ENCODE measurements at places on chromosomes 5 and 9. TPM values are rescaled to one million over a fixed set of nuclear protein-coding genes. Genes with fewer than 3 reads are reported as not detected.

IGIP gene
- 14.5 TPM for total RNA-seq

GRXCR2 gene
- total RNA-seq, result not detected

ACER2 gene
- total RNA-seq, result 26.6 TPM

ADAMTS6 gene
- total RNA-seq, result 3.1 TPM

B4GALT1 gene
- 113 TPM for total RNA-seq

PDCD1LG2 gene
- 4.1 TPM for total RNA-seq

MYMK gene
- total RNA-seq, result not detected

KCNT1 gene
- total RNA-seq, result not detected

PFN3 gene
- not detected for total RNA-seq

TMEM215 gene
- not detected for total RNA-seq

EIF4E1B gene
- not detected for total RNA-seq

BHMT2 gene
- 37.2 TPM for total RNA-seq

ANKRD55 gene
- total RNA-seq, result 0.46 TPM

RFESD gene
- total RNA-seq, result 1.3 TPM

PITX1 gene
- not detected for total RNA-seq

PAIP1 gene
- total RNA-seq, result 76.8 TPM

SLC34A1 gene
- not detected for total RNA-seq

ARHGEF37 gene
- 3.1 TPM for total RNA-seq

COL15A1 gene
- total RNA-seq, result 20.7 TPM

PCDHGC5 gene
- total RNA-seq, result 2.8 TPM

KCNMB1 gene
- total RNA-seq, result 0.60 TPM

SPATA31D4 gene
- not detected for total RNA-seq

SHOC1 gene
- not detected for total RNA-seq

LIFR gene
- 95.9 TPM for total RNA-seq

ADGRV1 gene
- 0.56 TPM for total RNA-seq

EFNA5 gene
- total RNA-seq, result 26.3 TPM

IL6ST gene
- total RNA-seq, result 806 TPM

SLC22A4 gene
- 4.9 TPM for total RNA-seq

ARHGEF39 gene
- 0.36 TPM for total RNA-seq

NR2F1-AS1 gene
- 31.0 TPM for total RNA-seq

SOX30 gene
- not detected for total RNA-seq

LCNL1 gene
- total RNA-seq, result 0.47 TPM

PROB1 gene
- total RNA-seq, result 0.94 TPM

DDX4 gene
- not detected for total RNA-seq

FAXDC2 gene
- 35.6 TPM for total RNA-seq

SPATA31E1 gene
- total RNA-seq, result not detected

HSD17B3 gene
- total RNA-seq, result not detected

SLCO6A1 gene
- total RNA-seq, result not detected

PCYOX1L gene
- 2.3 TPM for total RNA-seq

NUDT12 gene
- total RNA-seq, result 7.0 TPM

SV2C gene
- total RNA-seq, result 0.09 TPM

SAXO1 gene
- total RNA-seq, result not detected

NFIB gene
- 111 TPM for total RNA-seq

LMX1B gene
- 0.31 TPM for total RNA-seq

PCDHB5 gene
- 1.1 TPM for total RNA-seq

PCDHGC4 gene
- 3.5 TPM for total RNA-seq

BAAT gene
- not detected for total RNA-seq

EPB41L4A gene
- 17.8 TPM for total RNA-seq

GMCL2 gene
- total RNA-seq, result not detected

LCN1 gene
- total RNA-seq, result not detected

CD180 gene
- 2.9 TPM for total RNA-seq

CAMK2A gene
- 2.9 TPM for total RNA-seq

PDZD2 gene
- total RNA-seq, result 66.4 TPM

LRRC14B gene
- total RNA-seq, result not detected

DOCK8 gene
- 28.4 TPM for total RNA-seq

All from omental fat pad (tissue), 4 donors.